ENCODE measurements at places on chromosomes 1 and 21.

DNA sequence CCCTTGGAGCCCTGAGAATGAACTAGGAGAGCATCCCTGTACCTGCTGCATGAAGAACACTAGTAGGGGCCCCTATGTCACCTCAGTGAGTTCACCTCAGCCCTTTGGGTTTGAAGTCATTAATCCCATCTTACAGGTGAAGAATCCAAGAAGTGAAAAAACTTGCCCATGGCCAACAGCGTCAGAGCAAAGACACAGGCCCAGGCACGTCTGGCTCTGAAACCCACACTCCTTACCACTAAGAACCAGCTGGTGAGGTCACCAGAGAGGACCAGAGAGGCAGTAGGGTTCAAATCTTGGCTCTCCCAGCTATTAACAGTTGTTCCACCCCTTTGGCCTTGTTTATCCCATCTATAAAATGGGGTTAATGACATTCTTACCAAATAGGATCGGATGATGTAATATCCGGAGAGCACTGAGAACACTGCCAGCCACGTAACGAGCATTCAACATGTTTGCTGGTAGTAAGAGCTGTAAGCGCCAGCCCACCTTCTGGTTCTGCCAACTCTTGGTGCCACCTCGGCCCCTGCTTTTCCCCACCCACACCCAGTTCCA is 8.8 kb downstream of the MATN1 start:
- DNase-seq = no peak

GRCh38 chr1:169779970-169780369 is 14.7 kb downstream of the METTL18 start:
- DNase-seq = no peak

GRCh38 chr1:1084372-1085170 is 10.5 kb upstream of the RNF223 start:
- DNase-seq = no peak

GRCh38 chr1:236484310-236484971 is 39.3 kb upstream of the LGALS8 start:
- DNase-seq = peak; percentile 58

GRCh38 chr1:154867841-154868605 is 2.1 kb downstream of the KCNN3 start:
- no peak for DNase-seq

GRCh38 chr21:46409641-46410406 is 48.9 kb upstream of the DIP2A start:
- no peak for DNase-seq

DNA sequence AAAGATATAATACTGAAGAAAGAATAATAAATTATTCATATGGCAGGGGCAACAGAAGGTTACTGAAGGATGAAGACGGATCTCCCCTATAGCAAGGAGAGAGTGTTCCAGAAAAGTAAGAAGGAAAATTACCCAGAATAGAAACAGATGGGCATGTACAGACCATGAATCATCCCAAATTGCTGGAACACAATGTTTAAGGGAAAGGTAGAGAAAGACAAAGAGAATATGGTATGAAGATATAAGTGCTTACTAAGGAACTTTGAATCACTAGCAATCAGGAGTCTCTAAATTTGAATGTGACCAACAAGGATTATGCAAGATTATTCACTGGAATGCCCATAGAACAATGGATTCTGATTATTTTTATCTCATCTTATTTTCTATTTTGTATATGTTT is 375.4 kb downstream of the COL11A1 start:
- DNase-seq = no peak

- no peak for DNase-seq
Observed at GRCh38 chr1:42137766-42138165, 15.4 kb upstream of the GUCA2B start.

DNA sequence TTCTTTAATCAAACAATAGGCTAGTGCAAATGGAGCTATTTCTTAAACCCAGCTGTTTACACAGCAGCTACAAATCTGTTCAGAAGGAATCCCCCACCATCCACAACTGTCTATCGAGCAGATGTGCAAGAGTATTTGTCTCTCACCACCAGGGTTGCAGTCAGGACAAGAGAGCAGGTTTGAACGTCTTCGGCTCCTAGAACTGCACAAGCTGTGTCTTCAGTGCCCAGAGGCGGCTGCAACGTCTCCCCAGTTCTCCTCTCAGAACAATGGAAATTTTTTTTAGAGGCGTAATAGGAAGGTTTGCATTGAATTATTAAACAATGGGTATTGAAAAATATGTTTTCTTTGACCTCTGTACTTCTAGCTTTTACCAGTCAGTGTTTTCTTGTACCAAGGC is 7.3 kb downstream of the OVAAL start:
- no peak for DNase-seq

- no peak for DNase-seq
Observed at GRCh38 chr1:235741294-235741693, 91.7 kb upstream of the GNG4 start.

GRCh38 chr1:22249928-22250680 is 107.2 kb upstream of the WNT4 start:
- no peak for DNase-seq

GRCh38 chr1:87941337-87941946 is 612.8 kb downstream of the LMO4 start:
- no peak for DNase-seq

GRCh38 chr1:206674745-206675175 is 9.9 kb upstream of the MAPKAPK2 start:
- no peak for DNase-seq
